ENCODE measurements at places on chromosomes 7 and 10.

GRCh38 chr10:31664803-31665202 is 263.8 kb downstream of the ARHGAP12 start:
- DNase-seq: no peak

DNA sequence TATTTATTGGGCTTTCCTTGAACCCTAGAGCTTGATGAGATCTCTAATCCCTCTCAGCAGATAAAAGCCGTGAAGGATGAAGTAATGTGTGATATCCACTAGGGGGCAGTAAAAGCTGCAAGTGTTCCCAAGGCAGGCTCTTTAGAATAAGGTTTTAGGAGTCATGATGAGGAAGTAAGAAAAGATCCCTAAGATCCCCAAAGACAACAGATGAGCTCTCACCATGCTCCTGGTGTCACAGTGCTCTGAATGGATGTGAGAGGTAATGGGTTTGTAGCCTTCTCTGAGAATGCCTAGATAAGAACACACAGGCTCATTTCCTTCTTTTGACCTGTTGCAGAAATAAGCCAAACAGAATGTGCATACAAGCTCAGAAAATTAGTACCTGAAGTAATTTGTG is 70.4 kb upstream of the ITPRID1 start:
- peak; percentile 82 for DNase-seq

- no peak for DNase-seq
Measured at GRCh38 chr7:26594553-26594952, 269.8 kb downstream of the SKAP2 start.

DNA sequence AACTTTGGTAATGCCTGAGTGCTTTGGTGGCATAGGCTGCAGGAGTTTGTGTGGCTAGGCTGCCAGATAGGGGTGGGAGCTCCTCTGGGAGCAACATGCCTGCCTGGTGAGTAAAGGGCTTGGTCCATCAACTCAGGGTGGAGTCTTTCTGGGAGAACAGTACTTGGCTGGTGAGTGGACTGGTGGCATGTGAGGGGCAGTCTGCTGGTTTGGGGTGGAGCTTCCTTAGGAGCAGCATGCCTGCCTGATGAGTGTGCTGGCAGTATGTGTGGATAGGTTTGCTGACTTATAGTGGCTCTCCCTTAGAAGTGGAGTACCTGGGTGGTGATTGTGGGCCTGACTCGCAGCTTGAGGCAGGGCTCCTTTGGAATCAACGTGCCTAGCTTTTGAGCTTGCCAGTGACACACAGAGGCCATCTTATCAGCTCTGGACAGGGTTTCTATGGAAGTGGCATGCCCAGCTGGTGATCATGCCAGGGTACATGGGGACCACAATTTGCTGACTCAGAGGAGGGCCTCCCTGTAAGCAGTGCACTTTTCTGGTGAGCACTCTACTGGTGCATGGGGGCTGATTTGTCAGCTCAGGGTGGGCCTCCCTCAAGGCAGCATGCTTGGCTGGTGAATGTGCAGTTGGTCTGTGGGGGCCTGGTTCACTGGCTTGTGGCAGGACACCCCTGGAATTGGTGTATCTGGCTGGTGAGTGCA is 35.0 kb upstream of the SRI start:
- no peak for DNase-seq

DNA sequence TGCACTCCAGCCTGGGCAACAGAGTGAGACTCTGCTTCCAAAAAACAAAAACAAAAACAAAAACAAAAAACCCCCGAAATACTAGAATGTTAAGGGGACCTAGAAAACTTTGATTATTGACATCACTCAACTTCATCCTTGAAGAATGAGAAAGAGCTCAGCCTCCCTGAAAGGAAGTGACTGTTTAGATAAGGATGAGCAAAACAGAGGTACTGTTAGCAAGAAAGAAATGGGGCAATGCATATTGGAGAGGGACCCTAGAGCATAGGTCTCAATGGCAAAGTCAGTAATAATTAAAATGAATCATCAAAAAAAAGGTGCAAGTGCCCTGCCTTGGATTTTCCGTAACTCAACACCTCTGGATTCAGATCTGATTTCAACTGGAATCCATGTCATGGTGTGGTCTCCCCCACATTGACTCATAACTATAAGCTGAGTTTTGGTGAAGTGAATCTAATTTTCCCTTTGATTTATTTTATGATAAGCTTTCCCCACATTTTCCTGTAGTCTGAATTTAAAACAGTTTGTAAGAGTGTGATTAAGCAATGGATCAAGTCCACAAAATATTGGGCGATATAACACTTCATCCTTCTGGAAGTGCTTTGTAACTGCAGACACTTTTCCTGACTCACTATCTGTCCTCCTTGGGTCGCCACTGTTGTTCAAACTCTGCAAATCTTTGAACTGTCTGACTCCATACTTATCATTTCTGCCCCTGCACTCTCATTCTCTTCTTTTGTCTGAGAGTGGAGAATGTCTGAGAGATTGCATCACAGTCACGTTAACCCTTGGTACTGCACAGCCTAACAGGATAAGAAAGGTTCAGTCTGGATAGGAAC is 224.8 kb upstream of the LYZL1 start:
- DNase-seq: peak; percentile 0

GRCh38 chr7:51451751-51452476 is 135.3 kb upstream of the COBL start:
- DNase-seq: peak; percentile 96

GRCh38 chr10:91643700-91644099 is 10.8 kb upstream of the PPP1R3C start:
- peak; percentile 7 for DNase-seq

DNA sequence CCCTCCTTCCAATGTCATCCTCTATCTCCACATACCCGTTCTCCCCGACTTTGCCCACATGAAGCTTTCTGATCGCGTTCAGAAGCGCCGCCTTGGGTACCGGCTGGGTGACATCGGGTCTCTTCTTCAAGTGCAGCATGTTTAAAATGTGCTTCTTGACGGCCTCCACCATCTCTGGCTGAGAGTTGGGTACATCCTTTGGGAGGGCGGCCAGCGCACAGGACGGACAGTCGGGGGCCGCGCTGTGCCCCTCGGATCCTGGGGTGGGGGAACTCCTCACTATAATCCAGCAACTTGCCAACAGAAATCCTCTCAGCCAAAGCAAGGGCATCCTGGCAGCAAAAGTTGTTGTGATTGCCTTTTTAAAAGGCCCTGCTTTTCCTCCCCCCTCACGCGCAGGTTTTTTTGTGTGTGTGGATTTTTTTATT is 2.8 kb downstream of the INHBA start:
- DNase-seq: no peak

- no peak for DNase-seq
Measured at GRCh38 chr7:57071-57470, 135.3 kb upstream of the FAM20C start.

- peak; percentile 46 for DNase-seq
Measured at GRCh38 chr10:20887706-20888555, 9.2 kb downstream of the NEBL start.

GRCh38 chr7:47461161-47461560 is 120.8 kb downstream of the TNS3 start:
- peak; percentile 32 for DNase-seq

DNA sequence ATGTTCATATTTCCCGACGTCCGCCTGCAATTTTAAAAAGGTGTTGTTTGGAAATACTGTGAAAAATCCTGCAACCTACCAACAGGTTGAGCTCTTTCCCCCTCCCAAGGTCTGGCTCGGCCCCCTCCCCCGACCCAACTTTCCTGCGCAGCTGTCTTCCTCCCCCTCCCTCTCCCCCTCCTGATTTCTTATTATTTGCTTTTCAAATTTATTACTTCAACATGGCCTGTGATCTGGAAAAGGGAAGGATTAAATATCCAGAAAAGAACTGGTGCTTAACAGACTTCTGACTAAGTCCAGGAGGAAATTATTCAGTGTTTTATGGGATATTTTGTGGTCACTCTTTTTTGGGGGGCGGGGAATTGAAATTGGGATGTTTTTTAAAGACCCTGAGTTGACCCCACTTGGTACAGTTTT is 2.4 kb downstream of the ARID5B start:
- peak; percentile 89 for DNase-seq

DNA sequence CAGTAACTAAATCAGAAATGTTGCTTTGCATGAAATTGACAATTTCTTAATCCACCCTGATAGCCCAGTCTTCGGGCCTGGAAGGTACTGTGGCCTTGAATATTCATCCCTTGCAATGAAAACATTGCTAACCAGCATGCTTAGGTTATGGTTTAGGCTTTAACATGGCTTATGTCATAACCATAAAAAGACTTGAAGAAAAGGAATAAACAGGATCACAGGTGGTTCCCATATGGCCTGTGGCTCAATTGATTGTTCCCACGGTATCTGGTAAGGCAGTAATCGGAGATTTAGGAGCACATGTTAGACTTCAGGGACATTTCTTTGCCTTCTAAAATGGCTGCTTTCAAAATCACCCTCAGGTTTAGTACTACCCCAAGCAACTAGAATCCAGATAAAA is 139.5 kb downstream of the ST7 start:
- peak; percentile 35 for DNase-seq

GRCh38 chr7:100639995-100640516 is 1.3 kb downstream of the TFR2 start:
- DNase-seq: no peak

GRCh38 chr7:34848670-34849069 is 188.6 kb downstream of the DPY19L1 start:
- DNase-seq: no peak

- peak; percentile 39 for DNase-seq
Measured at GRCh38 chr7:130481898-130482297, 10.0 kb upstream of the MEST start.

DNA sequence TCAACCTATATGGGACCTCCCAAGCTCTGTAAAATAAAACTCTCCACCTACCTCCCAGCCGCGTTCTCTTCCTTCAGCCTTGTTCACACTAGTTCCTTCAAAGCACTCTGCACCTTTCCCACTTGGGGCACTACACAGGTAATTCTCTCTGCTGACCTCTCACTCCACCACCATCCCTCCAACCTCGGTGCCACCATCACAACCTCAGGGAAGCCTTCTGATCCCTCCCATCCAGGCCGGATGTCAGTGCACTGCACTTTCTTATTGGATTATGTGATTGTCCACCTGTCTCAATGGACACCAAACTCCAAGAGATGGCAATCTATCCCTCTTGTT is 7.0 kb downstream of the LARP4B start:
- DNase-seq: no peak

Data from NCI-H69 (cell line).